Placental pericyte (primary cell): ENCODE measurements at places on chromosomes 3 and 15. TPM values are rescaled to one million over a fixed set of nuclear protein-coding genes. Genes with fewer than 3 reads are reported as not detected.

Gene RBP2
- total RNA-seq: not detected in 2 replicates

Gene LRRC58
- 23.4 and 50.4 TPM in 2 replicates for total RNA-seq

Gene FURIN
- total RNA-seq: 72.0 and 142 TPM in 2 replicates

Gene TLR9
- total RNA-seq: not detected in 2 replicates

Gene MESP2
- 0.29 TPM in 1 of 2 replicates, not detected in the other for total RNA-seq

Gene ECE2
- total RNA-seq: not detected in 2 replicates

Gene CILP
- not detected in 2 replicates for total RNA-seq

Gene CCNB2
- 4.6 and 48.0 TPM in 2 replicates for total RNA-seq

Gene NEK10
- total RNA-seq: 1.5 and 10.2 TPM in 2 replicates

Gene PLA2G4B
- total RNA-seq: 0.66 and 1.7 TPM in 2 replicates

Gene CD86
- not detected in 2 replicates for total RNA-seq

Gene MYEF2
- 4.2 and 7.2 TPM in 2 replicates for total RNA-seq

Gene SERPINI2
- not detected in 2 replicates for total RNA-seq

Gene PLA2G4E
- not detected in 2 replicates for total RNA-seq

Gene CIDEC
- not detected in 2 replicates for total RNA-seq

Gene RAMAC
- 32.1 and 41.6 TPM in 2 replicates for total RNA-seq

Gene GP9
- not detected in 2 replicates for total RNA-seq

Gene GOLGA8J
- total RNA-seq: not detected in 2 replicates

Gene CHST2
- 10.5 and 69.1 TPM in 2 replicates for total RNA-seq

Gene TUSC7
- not detected in 2 replicates for total RNA-seq

Gene LIPC
- total RNA-seq: 0.29 and 0.88 TPM in 2 replicates

Gene CHRNA7
- total RNA-seq: under 0.01 and 0.22 TPM in 2 replicates

Gene ZNF502
- 3.9 and 4.3 TPM in 2 replicates for total RNA-seq

Gene SLC9A9
- 4.7 and 8.8 TPM in 2 replicates for total RNA-seq

Gene LRIG1
- total RNA-seq: 95.4 and 122 TPM in 2 replicates

Gene ATP2B2
- not detected in 2 replicates for total RNA-seq

Gene ALS2CL
- total RNA-seq: 0.88 and 1.3 TPM in 2 replicates

Gene ZMYND10
- 0.22 and 0.86 TPM in 2 replicates for total RNA-seq

Gene RTP4
- total RNA-seq: 1.1 and 1.4 TPM in 2 replicates

Gene ATP8B4
- 2.7 and 5.3 TPM in 2 replicates for total RNA-seq

Gene FBXO40
- not detected in 2 replicates for total RNA-seq

Gene CYP8B1
- total RNA-seq: not detected in 2 replicates

Gene SELENOS
- total RNA-seq: 91.9 and 167 TPM in 2 replicates

Gene SLC2A2
- total RNA-seq: not detected in 2 replicates

Gene NTRK3
- total RNA-seq: 0.44 TPM in 1 of 2 replicates, not detected in the other

Gene GOLGA8R
- total RNA-seq: 0.66 and 0.86 TPM in 2 replicates

Gene EHHADH
- total RNA-seq: 1.1 and 3.3 TPM in 2 replicates

Gene EPHB1
- 0.88 and 1.0 TPM in 2 replicates for total RNA-seq

Gene RMDN3
- 24.2 and 36.3 TPM in 2 replicates for total RNA-seq

Gene GADL1
- total RNA-seq: under 0.01 TPM in 1 of 2 replicates, not detected in the other

Gene ITGB5
- 247 and 383 TPM in 2 replicates for total RNA-seq

Gene TIMP4
- 0.66 and 2.0 TPM in 2 replicates for total RNA-seq

Gene EAF1
- 29.5 and 33.8 TPM in 2 replicates for total RNA-seq
